Occipital lobe (tissue), 3 donors: ENCODE measurements at places on chromosomes 2 and 18. TPM values are rescaled to one million over a fixed set of nuclear protein-coding genes. Genes with fewer than 3 reads are reported as not detected.

- DNase-seq = no peak
These were observed 893.8 kb upstream of the POU3F3 start for GRCh38 chr2:103960129-103960513.

SLC30A3 gene
- 0.47 TPM for total RNA-seq

- DNase-seq = no peak
These were observed 68.2 kb downstream of the FSIP2 start for GRCh38 chr2:185806783-185807182.

MARCHF4 gene
- 8.7 TPM for total RNA-seq

DNA sequence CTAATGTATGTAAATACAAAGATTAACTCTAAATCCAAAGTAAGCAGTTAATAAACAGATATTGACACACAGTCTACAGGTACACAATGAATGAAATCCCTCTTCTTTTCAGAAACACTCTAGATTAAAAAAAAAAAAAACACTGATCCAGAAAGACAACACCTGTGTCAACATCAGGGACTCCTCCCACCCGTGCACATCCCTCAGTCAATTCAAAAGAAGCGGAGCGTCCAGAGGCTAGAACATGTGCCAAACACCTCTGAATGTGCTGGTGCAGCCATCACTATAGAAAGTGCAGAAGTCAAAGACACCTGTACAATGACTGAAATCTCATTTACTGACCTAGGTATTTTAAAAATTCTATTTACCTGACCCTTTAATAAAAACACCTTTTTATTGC, 622.6 kb upstream of the ID2 start:
- no peak for DNase-seq

- DNase-seq = no peak
These were observed 22.2 kb downstream of the TSN start for GRCh38 chr2:121777699-121778058.

RND3 gene
- total RNA-seq = 164 TPM

DNA sequence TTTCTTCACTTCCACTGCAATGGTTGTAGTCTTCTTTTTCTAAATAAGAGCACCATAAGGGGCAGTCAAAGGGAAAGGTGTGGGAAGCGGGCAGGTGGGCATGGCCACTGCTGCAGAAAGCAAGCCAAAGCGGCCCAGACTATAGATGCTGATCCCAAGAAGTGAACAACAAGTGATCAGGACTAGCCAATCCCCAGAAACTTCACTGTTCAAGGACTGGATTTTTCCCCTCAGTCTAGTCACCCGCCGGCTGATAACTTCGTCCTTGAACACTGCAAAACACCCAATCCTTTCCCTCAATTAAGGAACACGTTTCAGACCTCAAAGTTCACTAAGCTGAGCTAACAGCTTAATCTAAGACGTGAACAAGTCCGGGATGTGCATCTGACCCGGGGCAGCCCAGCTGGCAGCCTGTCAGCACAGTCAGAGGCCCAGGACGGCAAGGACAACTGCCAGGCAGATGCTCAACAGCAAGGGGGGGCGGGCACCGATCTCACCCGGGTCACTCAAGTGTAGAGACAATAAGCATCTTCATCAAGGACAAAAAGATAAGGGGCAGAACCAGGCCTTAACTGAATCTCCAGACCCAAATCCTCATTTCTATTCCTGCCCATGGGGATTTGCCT, 59.8 kb downstream of the HDLBP start:
- DNase-seq = no peak

DNA sequence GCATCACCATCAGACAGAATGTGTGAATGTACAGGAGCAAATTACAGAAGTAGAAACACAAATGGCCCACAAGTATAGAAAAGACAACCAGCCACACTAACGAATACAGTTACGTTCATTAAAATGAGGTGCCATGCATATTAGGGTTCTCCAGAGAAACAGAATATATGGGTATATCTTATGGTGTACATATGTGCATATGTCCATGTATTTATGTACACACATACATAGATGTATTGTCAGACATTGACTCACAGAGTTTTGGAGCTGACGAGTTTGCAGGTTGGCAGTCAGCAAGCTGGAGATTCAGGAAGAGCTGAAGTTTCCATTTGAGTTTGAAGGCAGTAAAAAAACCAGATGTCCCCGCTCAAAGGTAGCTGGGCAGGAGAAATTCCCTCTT, 33.0 kb downstream of the COPS9 start:
- DNase-seq = no peak

- DNase-seq = no peak
These were observed 289.6 kb downstream of the CDH2 start for GRCh38 chr18:27887287-27887686.

LRRC30 gene
- total RNA-seq = not detected

GRCh38 chr18:78717766-78718150, 261.9 kb upstream of the SALL3 start:
- DNase-seq = no peak

GRCh38 chr18:59270689-59271257, 2.5 kb downstream of the RAX start:
- DNase-seq = no peak

DNA sequence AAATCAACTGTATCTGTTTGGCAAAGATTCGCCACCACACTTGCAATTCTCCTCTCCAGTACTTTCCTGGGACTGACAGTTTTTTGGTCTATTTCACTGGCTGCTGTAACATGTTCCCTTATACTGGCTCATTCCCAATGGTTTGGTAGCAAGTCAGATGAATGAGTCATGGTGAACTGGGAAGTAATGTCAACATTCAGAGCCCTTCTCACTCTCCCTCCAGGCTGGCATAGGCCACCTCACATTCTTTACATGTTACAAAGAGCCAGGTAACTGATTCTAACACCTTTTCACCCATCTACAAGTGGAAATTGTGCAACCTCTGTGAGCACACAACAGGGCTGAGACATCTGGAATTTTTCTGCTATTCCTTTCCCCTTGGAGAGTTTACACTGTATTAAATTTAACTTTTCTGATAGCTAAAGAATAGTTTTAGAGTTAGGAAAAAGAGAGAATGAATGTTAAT, 111.3 kb upstream of the TLK1 start:
- DNase-seq = no peak

ANTXR1 gene
- 9.8 TPM for total RNA-seq

- no peak for DNase-seq
These were observed 20.6 kb downstream of the MBD2 start for GRCh38 chr18:54203914-54204313.

SCN1A gene
- total RNA-seq = 33.8 TPM

SLC23A3 gene
- total RNA-seq = 0.31 TPM

DNA sequence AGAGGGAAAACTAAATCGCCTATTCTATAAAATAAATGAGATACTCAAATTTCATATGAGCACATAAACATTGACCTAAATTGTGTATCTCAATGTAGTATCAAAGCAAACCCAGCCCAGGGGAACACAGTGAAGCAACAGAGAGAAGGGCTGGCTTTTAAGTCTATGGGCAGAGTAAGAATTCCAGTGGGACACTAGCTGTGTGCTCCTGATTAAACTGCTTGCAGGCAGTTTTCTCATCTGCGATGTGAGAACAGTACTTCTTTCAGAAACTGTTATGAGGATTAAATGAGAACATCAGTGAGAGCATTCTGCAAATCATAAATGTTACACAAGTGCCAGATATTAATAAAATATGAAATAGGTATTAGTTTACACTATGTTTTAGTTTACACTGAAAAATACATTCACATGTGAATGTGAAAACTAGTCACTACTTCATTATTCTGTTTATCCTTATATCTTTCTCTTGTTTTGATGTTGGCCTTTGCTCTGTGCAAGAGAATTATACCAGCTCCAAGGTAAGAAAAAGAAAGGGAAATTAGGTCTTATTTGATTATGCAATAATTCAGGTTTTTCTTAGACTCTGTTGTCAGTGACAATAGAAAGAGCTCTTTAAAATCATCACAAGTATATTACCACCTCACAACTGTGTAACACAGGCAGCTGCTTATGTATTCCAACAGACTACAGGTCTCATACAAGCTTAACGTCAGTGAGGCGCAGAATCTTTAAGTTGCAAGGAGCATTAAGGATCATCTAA, 47.5 kb downstream of the GAREM1 start:
- no peak for DNase-seq

GRCh38 chr2:38092196-38092902, 16.4 kb upstream of the CYP1B1 start:
- DNase-seq = no peak

GRCh38 chr2:136131484-136131960, 13.6 kb upstream of the CXCR4 start:
- no peak for DNase-seq

STPG4 gene
- 0.78 TPM for total RNA-seq
